Activated CD8-positive, alpha-beta memory T cell treated with anti-CD3 and anti-CD28 coated beads for 4 hours (primary cell): ENCODE measurements at places on chromosomes 13 and 19.

DNA sequence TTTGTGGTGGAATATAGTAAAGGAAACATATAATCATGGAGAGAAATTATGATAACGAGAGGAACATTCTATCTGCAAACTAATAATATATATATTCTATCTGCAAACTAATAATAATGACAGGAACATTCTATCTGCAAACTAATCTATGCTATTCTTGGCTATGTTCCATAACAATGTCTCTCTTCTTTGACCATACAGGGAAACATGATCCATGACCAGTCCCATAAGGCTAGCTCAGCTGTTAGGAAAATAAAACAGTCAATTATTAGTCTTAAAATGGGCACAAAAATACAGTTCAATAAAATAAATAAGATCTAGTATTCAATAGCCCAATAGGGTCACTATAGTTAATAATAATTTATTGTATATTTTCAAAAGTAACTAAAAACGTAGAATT, 707.8 kb upstream of the PCDH20 start:
- no peak for DNase-seq

- no peak for DNase-seq
These were observed 151.8 kb upstream of the SOX1 start for GRCh38 chr13:111915104-111915551.

- DNase-seq = no peak
These were observed 621.6 kb downstream of the GPC6 start for GRCh38 chr13:93848247-93848646.

- no peak for DNase-seq
These were observed 1.4 kb downstream of the MLNR start for GRCh38 chr13:49221590-49221965.

GRCh38 chr13:113275387-113275786, 21.7 kb upstream of the LAMP1 start:
- no peak for DNase-seq

- no peak for DNase-seq
These were observed 10.9 kb downstream of the FXYD5 start for GRCh38 chr19:35165200-35166058.

DNA sequence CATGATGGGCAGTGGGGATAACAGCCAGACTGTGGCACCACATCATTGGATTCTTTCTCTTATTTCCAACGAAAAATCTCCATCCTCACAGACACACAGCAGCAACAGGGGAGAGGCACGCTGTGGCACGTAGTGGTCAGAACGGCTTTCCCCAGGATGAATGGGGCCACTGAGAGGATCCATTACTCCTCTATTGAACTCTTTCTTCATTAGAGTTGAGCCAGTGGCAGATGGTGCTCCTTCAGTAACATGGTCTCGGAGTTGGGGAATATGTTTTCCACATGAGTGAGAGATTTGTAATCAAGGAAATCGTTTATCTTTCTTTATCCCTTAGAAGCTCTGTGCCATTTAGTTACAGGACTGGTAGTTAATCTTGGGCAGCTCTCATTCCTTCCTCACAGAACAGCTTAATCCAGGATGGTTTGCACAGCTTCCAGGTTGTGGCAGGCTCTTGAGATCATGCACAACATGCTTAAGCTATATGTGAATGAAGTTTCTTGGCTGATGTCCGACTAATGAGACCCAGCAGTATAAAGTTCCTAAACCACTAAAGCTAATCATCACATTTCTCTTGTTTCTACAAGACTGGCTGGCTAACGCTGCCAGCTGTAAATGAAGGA, 180.5 kb upstream of the SLC10A2 start:
- DNase-seq = no peak

GRCh38 chr19:33532859-33533460, 11.4 kb upstream of the PEPD start:
- DNase-seq = no peak

- DNase-seq = no peak
These were observed 805 bp upstream of the PTOV1 start for GRCh38 chr19:49850221-49850486.

GRCh38 chr13:111893607-111894443, 173.1 kb upstream of the SOX1 start:
- no peak for DNase-seq

- DNase-seq = no peak
These were observed 89.5 kb downstream of the SPRY2 start for GRCh38 chr13:80251403-80251802.

- no peak for DNase-seq
These were observed 275.6 kb downstream of the DCLK1 start for GRCh38 chr13:35855531-35856019.

GRCh38 chr13:88979465-88980175, 1308.4 kb downstream of the SLITRK5 start:
- DNase-seq = peak; percentile 0

DNA sequence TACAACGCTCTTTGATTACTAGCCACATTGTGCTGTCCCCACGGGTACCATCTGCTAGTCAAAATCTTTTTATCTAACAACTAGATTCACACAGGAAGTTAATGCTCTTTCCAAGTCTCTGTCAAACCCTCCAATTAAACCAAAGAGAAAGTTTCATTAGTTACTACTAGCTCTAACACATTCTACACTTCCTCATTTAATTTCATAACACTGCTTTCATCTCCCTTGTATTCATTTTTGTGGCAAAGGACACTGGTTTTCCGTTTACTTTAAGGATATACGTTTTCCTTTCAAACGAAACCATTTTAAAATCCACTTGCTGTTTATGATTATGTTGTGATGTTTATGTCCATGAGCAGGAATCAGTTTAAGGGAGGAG, 5.3 kb downstream of the DYRK1B start:
- no peak for DNase-seq

GRCh38 chr13:93422980-93423543, 196.5 kb downstream of the GPC6 start:
- no peak for DNase-seq

GRCh38 chr13:49669735-49670309, 21.5 kb downstream of the EBPL start:
- DNase-seq = no peak

DNA sequence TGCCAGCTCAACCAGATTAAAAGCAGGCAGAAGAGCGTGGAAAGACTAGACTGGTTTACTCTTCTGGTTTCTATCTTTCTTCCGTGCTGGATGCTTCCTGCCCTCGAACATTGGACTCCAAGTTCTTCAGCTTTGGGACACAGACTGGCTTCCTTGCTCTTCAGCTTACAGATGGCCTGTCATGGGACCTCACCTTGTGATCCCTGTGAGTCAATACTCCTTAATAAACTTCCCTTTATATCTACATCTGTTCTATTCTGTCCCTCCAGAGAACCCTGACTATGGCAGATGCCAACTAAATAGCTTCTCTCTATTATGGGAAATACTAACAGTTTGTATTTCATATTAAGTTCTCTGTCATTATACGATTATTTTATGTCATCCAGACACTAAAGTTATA, 609.1 kb downstream of the LMO7 start:
- DNase-seq = no peak

- no peak for DNase-seq
These were observed 3.0 kb downstream of the POU4F1 start for GRCh38 chr13:78600280-78600883.

DNA sequence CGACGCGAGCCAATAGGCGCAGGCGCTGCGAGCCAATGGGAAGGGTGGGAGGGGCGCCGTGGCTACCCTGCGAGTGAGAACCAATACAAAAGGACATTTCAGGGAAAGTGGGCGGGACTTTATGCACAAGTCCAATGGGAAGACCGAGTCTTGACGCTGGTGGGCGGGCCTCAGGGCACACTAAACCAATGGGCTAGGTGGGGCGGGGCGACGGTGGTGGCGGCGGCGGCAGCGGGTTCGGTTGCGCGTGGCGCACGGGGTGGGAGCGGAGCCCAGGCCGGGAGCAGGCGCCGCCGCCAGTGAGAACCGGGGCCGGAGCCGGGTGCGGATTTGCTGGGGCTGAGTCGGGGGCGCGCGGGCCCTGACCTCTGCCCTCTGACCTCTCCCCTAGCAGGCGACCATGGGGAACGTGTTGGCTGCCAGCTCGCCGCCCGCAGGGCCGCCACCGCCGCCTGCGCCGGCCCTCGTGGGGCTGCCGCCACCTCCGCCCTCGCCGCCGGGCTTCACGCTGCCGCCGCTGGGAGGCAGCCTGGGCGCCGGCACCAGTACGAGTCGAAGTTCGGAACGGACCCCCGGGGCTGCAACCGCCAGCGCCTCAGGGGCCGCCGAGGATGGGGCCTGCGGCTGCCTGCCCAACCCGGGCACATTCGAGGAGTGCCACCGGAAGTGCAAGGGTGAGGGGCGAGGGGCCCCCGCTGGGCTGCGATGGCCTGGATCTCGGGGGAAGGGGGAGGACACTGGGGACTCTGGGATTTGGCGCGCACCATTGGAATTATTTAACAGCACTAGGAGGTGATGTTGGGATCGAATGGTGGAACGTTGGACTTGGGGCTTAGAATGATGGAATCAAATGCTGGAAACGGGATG, at the start of gene TOMM40:
TSS of gene TOMM40 (plus strand) at position 239 of the 867 bp plus-strand sequence. CDS start at position 401, 162 bp downstream.
- peak; percentile 100 for DNase-seq

DNA sequence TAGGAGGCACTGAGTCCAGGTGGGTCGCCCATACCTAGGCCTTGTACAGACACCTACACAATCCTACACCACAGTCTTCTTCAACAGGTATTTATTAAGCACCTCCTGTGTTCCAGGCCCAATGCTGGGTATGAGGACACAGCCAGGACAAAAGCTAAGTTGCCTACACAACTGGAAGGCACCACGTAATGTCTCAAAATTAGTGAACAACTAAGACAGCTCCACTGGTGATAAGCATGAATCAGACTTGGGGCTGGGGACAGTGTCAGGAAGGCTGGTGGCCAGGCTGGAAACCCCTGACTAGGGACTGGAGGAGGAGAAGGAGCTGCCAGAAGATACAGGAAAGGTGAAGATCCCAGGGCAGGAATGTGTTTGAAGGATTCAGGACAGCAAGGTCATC, 2.4 kb downstream of the SMIM24 start:
- DNase-seq = no peak

DNA sequence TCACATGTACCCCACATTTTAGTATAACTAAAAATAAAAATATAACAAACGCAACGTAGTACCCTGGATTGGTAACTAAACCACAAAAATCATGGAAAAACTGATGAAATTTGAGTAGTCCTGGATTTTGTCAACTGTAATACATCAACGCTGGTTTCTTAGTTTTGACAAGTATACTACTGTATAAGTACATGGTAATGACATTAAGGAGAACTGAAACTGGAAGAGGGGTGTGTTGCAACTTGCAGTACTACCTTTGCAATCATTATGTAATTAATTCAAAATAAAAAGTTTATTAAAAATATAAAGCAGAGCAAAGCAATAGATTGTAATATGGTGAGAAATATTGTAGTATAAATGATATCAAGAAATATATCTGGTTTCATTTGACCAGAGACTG, 1158.0 kb upstream of the SPRY2 start:
- DNase-seq = no peak

DNA sequence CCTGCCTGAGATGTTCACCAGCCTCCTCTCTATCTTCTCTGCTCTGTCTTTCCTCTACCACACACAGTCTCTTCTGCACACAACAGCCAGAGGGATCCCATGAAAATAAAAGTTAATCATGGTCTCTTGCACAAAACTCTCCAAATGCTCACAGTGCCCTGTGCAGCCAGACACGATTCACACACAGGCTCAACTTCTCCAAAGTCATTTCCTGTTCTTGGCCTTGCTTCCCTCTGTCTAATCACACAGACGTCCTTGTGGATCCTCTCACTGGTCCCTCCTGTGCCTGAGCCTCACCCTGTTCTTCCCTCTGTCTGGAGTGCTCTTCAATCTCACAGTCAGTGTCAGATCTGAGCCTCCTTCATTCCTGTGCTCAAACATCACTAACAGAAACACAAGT, 7.8 kb downstream of the SIGLEC12 start:
- DNase-seq = no peak

DNA sequence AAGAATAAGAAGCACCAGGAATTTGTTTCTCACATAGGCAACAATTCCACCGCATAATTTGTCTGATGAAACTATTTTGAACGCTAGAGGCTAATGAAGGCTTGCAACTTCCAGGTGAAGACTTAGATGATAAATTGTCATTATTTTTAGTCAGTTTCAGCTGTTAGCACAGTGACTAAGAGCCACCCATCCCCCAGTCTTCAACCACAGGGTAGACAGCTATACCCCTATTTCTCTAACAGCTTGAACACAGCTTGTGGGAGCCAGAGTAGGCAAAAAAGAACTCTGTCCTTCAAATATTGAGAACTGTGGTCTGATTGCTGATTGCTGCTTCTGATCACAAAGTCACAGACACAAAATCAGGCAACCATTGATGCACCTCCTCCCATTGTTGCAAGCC, 1124.8 kb upstream of the PRR20A start:
- no peak for DNase-seq

DNA sequence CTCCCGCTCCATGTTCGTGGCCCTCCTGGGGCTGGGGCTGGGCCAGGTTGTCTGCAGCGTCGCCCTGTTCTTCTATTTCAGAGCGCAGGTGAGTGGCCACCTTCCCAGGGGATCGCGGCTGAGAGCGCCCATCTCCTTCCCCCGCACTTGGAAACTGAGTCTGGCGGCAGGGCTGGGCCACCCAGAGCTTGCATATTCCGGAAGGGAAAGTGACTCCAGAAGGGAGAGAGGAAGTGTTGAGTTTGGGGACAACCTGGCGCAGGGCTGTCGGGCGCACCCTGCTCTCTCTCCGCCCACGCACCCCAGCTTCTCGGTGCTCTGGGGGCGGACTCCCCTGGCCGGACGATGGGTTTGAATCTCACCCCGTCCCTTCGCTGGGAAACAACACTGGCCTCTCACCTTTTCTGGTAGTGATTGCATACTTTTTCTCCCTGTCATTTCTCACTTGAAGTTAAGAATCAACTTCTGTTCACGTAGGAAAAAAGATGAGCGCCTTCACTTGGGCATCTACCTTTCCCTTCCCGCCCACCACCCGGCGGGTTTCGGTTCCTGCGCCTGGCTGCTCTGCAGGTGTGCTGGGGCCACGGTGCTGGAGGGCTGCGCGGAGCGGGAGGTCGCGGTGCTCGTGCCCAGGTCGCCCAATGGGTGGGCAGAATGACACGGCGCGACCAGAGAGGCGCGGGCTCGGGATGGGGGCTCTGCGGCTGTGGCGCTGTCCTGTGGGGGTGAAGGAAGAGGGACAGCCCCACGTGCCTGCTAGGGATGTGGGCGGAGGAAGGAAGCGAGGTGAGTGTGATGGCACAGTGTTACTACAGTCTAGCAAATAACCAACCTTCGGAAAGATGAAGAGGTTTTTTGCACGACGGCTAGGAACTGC, 721 bp downstream of the TNFSF11 start:
- DNase-seq = peak; percentile 63

- DNase-seq = peak; percentile 56
These were observed 3.0 kb upstream of the COX6B1 start for GRCh38 chr19:35644987-35645679.

- DNase-seq = no peak
These were observed 80.6 kb upstream of the CLDN10 start for GRCh38 chr13:95471960-95472359.

- DNase-seq = no peak
These were observed 101.5 kb upstream of the ZNF492 start for GRCh38 chr19:22532388-22533300.

- DNase-seq = no peak
These were observed 8.2 kb upstream of the ZNF527 start for GRCh38 chr19:37362733-37363132.
